ENCODE measurements at places on chromosomes 7 and 10.

DNA sequence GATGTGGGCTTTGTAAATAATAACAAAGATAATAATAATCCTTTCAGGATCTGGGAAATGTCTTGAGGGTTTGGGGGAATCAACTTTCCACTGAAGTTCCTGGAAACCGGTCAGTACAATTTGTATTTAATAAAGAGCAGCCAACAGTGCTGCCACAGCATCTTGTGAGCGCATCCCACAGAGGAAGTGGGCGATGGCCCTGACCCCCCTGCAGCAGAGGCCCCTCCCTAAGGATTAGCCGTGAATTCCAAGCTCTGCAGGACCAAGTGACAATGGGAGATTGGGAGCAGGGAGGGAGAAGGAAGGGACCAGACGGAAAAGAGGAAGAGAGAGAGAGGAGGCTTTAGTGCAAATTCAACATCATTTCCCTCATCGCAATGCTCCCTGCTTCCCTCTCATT, 349.2 kb downstream of the RNLS start:
- no peak for DNase-seq

DNA sequence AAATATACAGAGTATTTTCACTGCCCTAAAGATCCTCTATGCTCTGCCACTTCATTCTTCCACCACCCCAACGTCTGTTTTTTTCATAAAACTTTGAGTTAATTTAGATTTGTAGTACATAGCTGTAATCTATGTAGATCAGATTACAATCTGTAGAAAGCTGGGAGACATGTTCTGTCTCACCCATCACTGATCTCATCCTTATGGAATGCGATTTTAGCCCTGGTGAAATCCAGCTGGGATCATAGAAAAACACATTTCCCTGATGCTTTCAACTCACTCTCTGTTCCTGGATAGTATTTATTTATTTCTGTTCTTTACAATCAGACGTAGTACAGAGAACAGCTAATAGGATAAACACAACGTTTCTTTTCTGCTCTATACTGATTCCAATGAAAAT, 521.0 kb downstream of the KIF20B start:
- DNase-seq: peak; percentile 71

- DNase-seq: no peak
Observed at GRCh38 chr10:14403881-14404623, 73.3 kb upstream of the FRMD4A start.

GRCh38 chr10:15237351-15237750, 68.9 kb upstream of the NMT2 start:
- no peak for DNase-seq

GRCh38 chr10:35770817-35771355, 128.8 kb upstream of the FZD8 start:
- DNase-seq: no peak

DNA sequence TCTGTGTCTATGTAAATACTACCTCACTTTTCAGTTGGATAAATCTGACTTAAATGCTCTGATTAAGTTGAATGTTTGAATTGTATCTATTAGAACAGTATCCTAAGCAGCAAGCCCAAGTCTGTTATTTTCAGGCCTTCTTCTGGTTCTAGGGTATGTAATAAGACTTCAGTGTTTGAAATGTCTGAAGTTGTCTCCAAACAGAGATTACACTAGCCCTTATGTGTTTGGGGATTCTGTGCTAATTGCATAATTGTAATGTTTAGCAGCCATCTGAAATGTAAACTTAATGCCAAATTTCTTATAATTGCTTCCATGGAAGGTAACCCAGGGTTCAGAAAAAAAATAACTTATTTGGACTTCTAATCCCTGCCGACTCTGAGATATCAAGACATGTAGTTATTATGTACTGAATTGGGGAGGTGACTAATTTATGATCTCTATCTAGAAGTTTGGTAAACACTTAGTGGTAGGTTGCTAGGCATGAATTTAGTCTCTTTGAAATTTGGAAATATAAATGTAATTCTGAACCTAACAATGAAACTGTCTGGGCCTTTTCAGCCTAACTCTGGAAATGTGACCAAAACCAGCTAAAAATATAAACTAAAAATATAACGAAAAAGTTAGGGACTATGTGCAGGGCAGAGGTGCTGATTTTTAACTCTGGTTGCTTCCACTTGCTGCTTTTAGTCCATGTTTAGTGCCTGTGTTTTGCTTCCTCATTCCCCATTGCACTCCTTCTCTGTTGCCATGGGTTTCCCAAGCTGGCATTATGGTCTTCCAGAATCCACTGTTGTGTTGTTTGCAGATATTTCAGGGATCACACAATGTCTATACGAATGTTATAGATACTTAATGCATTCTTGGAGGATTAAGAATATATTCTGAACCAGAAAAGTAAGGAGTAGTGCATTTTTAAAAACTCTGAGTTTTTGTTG, 54.8 kb downstream of the MCU start:
- DNase-seq: no peak

- no peak for DNase-seq
Observed at GRCh38 chr7:126485791-126486190, 767.0 kb downstream of the GRM8 start.

DNA sequence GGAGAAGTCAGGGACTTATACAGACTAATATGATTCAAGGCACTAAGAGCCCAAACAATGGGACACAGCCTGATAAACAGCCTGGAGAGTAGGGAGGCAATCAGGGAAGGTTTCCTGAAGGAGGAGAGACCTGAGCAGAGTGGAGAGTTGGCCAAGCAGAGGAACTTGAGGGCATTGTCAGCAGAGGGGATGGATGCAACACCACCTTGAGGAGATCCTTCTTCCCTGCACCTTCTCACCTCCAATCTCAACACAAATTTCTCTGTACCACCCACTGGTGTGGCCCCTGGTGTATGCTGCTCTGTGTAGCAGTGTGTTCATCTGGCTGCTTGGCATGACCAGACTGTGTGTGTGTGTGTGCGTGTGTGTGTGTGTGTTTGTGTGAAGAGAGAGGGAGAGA, 146.2 kb downstream of the WDR11 start:
- no peak for DNase-seq

GRCh38 chr7:34807548-34808340, 149.7 kb downstream of the NPSR1 start:
- no peak for DNase-seq

- no peak for DNase-seq
Observed at GRCh38 chr7:83457022-83457892, 191.7 kb downstream of the SEMA3E start.

GRCh38 chr7:130419658-130420057, 21.2 kb downstream of the CEP41 start:
- DNase-seq: no peak

- no peak for DNase-seq
Observed at GRCh38 chr7:45460379-45460778, 113.8 kb upstream of the ADCY1 start.

GRCh38 chr7:149816794-149817193, 21.4 kb upstream of the ZNF862 start:
- no peak for DNase-seq

GRCh38 chr10:77093126-77093525, 544.5 kb downstream of the KCNMA1 start:
- DNase-seq: no peak

GRCh38 chr10:78860260-78860914, 208.4 kb upstream of the ZMIZ1 start:
- DNase-seq: no peak

- no peak for DNase-seq
Observed at GRCh38 chr10:122567056-122567660, 6.6 kb downstream of the DMBT1 start.

DNA sequence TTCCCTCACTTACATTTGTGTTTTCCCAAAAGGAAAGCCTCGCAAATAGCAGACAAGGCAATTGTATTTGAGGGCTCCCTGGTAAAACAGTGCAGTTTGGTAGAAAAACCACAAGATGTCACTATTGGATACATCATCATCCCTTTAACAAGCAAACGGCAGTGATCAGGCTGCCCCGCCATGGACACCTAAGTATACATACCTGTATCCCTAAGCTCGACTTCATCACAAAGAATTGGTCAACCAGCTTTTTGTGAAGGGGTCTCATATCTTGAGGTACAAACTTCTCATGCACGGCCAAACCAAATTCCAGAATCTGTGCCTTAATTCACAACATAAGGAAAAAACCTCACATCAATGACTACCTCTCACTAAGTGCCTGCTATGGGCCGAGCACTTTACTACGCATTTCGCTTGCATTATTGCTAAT, 179.5 kb upstream of the IMMP2L start:
- no peak for DNase-seq

GRCh38 chr7:112649560-112649959, 140.6 kb downstream of the TMEM168 start:
- no peak for DNase-seq

DNA sequence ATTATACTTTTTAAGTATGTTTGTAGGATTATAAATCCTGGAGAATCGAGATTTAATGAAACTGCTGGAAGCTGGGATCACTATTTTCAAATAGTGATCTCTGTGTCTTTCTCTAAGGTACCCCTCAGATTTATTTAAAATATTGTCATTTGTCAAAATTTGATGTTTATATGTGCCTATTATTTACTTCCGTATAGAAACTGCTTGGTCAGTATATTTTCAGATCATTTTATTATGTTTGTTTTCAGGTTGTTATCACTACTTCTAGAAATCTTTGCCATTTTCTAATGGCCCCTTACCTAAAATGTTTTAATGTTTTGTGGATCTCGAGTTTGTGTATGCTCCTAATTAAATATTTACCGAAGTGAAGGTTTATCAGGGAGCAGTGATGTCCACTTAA, 183.7 kb downstream of the SND1 start:
- DNase-seq: no peak

DNA sequence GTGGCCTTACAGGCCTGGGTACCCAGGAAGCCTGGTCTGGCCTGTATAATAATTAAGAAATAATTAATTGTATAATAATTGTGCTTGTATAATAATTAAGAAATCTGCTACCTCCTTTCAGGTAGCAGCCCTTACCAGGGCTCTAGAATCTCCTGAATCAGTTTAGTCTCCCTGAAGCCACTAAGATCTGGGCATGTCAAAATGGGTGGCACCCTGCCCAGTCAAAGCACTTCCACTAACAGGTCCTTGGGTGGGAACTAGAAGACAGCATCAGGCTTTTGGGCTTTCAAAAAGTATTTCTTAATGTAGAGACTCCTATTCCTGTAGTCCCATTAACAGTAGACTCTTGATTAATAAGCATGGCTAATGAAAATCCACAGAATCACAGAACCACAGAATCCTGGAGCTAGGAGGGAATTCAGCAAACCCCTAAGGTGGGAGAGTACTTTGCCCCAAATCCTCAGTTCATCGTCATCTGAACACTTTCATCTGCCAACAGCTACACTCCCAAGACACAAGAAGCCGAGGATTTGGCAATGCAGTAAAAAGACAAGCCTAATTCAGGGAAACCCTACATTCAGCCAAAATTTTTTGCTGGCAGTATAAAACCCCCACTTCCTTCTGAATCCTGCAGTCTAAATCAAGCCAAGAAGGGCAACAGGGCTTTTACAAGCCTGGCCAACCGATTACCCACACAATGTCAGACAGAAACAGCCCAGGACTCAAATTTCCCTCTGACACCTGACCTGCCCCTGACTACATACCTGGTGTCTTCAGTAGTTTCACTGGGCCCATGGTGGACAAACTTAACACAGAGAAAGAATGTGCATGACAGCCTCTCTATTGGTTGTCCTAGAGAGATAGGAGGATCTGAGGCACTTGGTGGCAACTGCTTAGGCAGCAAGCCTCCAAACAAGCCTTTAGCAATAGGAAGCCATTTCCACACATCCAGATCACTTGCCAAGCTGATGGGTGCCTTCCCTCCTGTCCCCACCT, 5.9 kb upstream of the IL6 start:
- DNase-seq: no peak

- DNase-seq: no peak
Observed at GRCh38 chr10:112202561-112203241, 19.1 kb upstream of the GPAM start.

DNA sequence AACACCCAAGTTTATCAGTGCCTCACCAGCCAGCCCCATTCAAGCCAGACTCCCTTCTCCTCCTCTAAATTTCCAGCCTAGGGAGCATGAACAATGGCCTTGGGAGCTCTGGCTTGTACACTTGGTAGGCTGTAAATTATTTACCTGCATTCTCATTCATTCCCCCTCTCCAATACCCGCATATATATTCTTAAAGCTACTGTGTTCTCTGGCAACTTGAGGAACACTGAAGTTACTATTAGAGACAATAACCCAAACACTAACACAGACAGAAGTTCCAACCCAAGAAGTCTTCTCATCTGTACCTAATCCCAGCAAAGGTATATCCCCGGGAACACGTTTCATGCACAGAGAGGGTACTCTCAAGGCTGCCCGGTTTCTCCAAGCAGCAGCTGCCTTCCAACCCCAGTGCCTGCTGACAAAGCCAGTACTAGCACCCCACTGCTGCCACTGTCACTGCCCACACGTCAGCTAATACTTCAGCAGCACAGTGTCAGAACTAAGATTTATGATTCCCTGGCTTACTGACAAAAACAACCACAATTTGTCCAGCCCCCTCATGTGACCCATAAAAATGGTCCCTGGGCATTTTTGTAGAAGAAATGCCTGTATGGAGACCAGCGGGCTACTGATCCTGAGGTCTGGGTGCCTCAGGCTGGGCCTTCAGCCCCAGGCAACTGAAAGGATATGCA, 3.1 kb downstream of the WDR91 start:
- DNase-seq: no peak

GRCh38 chr10:131452926-131453720, 141.6 kb upstream of the TCERG1L start:
- no peak for DNase-seq

DNA sequence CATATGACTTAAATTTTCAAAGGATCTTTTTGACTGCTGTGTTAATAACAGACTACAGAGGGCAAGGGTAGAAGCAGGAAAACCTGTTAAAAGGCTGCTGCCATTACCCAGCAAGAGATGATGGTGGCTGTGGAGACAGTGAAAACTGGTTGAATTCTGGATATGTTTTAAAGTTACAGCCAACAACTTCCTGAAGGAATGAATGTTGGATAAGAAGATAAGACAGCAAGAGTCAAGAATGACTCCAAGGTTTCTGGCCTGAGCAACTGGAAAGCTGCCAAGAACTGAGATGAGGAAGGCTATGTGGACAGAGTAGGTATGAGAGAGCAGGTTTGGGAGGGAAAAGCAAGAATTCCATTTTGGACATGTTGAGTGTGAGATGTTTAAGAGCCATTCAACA, 19.1 kb downstream of the CNOT4 start:
- DNase-seq: no peak

GRCh38 chr7:52794621-52795020, 240.8 kb upstream of the POM121L12 start:
- no peak for DNase-seq

- no peak for DNase-seq
Observed at GRCh38 chr7:47553309-47553708, 28.6 kb downstream of the TNS3 start.

GRCh38 chr7:158113321-158114025, 474.1 kb downstream of the PTPRN2 start:
- no peak for DNase-seq

DNA sequence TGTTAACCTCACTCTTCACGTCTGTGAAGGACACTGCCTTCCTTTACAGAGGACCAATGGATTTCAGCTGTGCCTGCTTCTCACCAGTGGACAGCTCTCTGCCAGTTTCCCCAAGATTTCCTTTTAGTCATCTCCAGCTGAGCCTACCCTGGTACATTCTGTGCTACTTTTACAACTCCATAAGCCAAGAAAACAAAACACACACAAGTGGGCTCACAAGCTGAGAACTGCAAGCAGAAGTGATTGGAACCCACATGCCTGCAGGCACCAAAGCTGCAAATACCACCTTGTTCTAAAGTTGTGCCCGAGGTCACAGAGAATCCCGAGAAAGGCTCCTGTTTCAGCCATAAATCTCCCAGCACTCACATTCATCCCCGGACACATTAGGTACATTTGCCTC, 636.8 kb downstream of the PHTF2 start:
- no peak for DNase-seq

Data from smooth muscle cell of the brain vasculature (primary cell).